Fibroblast of lung (primary cell): ENCODE measurements at places on chromosomes 7 and 10.

GRCh38 chr10:69577268-69578232 lies 4.3 kb upstream of the NEUROG3 start:
- H3K4me1 ChIP-seq, result no peaks in the 10 kb centered on the region
- DNase-seq, result no peak
- H3K4me3 ChIP-seq, result no peak overlapping the region
- H3K27me3 ChIP-seq, result peaks cover 46% of the 10 kb centered on the region

DNA sequence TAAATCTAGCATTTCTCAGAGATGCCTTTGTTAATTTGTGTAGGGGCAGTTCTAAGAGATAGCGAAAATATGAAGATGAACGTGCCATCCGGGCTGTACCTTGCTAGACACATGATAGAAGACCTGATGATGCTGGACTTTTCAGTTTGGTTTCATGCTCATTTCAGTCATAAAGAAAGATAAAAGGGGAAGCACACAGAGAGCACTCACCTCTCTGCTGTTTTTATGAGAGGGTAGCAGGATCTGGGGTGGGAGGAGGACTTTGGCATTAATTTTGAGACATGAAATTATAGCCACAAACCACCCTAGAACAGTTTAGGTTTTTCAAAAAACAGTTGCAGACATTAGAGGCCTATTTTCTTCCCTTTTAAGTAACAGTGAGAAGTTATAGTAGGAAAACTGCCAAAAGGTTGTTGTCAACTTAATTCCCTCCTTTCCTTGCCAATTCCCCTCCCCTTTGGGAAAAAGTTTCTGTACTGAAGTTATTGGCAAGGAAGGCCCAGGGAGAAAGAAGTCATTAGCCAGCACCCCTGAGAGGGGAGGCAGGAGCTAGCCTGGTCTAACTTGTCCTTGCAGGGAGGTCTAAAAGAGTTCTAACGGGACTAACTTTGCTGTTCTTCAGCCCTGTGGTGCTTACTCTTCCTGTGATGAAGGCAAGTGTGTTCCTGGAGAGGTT lies 2.6 kb downstream of the ST7 start:
- no peaks in the 10 kb centered on the region for H3K27me3 ChIP-seq
- H3K4me1 ChIP-seq, result no peaks in the 10 kb centered on the region
- no peaks in the 10 kb centered on the region for H3K36me3 ChIP-seq
- DNase-seq, result peak; percentile 59
- H3K27ac ChIP-seq, result no peak overlapping the region

DNA sequence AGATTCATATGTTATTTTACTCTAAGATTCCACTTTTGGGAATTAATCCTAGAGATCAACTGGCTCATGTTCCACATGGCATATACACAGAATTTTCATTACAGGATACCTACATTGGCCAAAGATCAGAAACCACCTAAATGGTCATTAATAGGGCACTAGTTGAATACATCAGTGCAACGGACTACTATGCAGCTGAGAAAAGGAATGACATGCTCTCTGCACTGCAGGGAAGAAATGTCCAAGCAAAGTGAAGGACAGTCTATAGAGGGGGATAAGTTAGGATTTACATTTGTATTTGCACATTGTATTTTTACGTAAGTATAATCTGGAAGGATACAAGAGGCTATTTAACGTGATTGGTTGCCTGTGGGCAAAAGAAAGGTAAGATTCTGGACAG lies 67.7 kb upstream of the PRLHR start:
- no peaks in the 10 kb centered on the region for H3K36me3 ChIP-seq
- H3K27ac ChIP-seq, result no peak overlapping the region
- no peak overlapping the region for H3K4me3 ChIP-seq
- no peak for DNase-seq
- no peaks in the 10 kb centered on the region for H3K4me1 ChIP-seq

- no peak overlapping the region for H3K27ac ChIP-seq
- no peaks in the 10 kb centered on the region for H3K4me1 ChIP-seq
- peaks cover 17% of the 10 kb centered on the region for H3K27me3 ChIP-seq
- no peak overlapping the region for H3K4me3 ChIP-seq
Observed at GRCh38 chr10:97867220-97867800, 17.7 kb downstream of the GOLGA7B start.

- peaks cover 2% of the 10 kb centered on the region for H3K4me1 ChIP-seq
- H3K27me3 ChIP-seq, result no peaks in the 10 kb centered on the region
- no peak overlapping the region for H3K27ac ChIP-seq
- H3K4me3 ChIP-seq, result no peak overlapping the region
Observed at GRCh38 chr10:84429926-84430520, 101.6 kb downstream of the CCSER2 start.

GRCh38 chr10:4068629-4069028 lies 283.6 kb upstream of the KLF6 start:
- DNase-seq, result no peak
- H3K4me1 ChIP-seq, result peaks cover 4% of the 10 kb centered on the region
- H3K36me3 ChIP-seq, result no peaks in the 10 kb centered on the region
- no peak overlapping the region for H3K27ac ChIP-seq
- H3K27me3 ChIP-seq, result no peaks in the 10 kb centered on the region
- H3K4me3 ChIP-seq, result no peak overlapping the region

DNA sequence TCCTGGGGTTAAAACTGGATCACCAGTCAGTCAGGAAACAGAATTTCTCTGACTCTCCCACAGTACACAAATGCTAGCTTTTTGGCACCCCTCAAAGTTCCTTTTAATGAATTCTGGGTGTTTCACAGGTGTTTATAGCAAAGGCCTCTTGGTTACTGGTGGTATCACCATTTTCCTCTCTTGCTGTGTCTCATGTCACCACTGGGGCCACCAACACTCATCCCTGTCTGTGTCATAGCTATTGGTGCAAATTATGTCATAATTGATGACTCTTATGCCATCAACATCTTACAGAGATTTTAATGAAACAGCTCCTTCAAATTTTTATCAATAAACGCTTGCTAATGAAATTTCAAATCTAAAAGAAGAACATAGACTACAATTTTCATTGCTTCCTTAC lies 27.7 kb upstream of the OSBPL3 start:
- no peak overlapping the region for H3K27ac ChIP-seq
- H3K4me3 ChIP-seq, result no peak overlapping the region
- H3K4me1 ChIP-seq, result peaks cover 3% of the 10 kb centered on the region
- no peaks in the 10 kb centered on the region for H3K27me3 ChIP-seq
- DNase-seq, result no peak

DNA sequence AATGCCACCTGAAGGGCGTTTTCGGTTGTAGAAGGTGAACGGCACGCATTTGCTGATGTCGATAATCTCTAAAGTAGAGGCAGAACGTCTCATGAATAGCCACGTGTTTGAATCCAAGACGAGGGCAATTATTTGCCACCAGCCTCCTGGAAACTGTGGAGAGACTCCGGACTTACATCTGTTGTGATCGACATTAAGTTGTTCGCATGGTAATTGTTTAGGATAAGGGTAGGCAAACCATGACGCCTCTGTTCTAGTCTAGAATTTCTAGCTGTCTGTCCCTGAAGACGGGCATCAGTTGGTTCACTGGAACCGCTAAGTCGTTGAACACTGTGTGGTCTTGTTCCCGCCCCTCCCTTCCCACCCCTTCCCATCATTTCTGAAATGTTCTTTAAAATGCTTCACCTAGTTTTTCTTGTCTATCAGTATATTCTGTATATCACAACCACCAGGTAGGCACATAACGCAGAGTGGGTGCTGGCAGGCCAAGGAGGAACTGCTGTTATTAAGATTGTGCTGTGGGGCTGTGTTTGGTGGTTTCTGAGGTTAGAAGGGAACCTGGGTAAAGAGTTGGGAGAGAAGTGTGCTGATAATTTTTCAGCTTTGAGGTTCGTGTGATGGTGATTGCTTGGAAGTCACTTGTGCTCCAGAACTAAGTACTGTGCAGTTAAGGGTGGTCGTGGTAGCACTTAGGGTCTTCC lies 1.2 kb downstream of the UBE3C start:
- peak; percentile 10 for DNase-seq
- peak overlapping the region; percentile 85 for H3K4me3 ChIP-seq
- H3K4me1 ChIP-seq, result peaks cover 8% of the 10 kb centered on the region

GRCh38 chr7:144445590-144445989 lies 42.1 kb upstream of the NOBOX start:
- no peak overlapping the region for H3K27ac ChIP-seq
- H3K4me3 ChIP-seq, result no peak overlapping the region

GRCh38 chr7:116777651-116778281 lies 84.6 kb upstream of the CAPZA2 start:
- DNase-seq, result peak; percentile 95
- no peaks in the 10 kb centered on the region for H3K27me3 ChIP-seq
- peaks cover 44% of the 10 kb centered on the region for H3K4me1 ChIP-seq
- no peak overlapping the region for H3K4me3 ChIP-seq
- peaks cover 3% of the 10 kb centered on the region for H3K36me3 ChIP-seq
- peak overlapping the region; percentile 59 for H3K27ac ChIP-seq

- H3K4me1 ChIP-seq, result no peaks in the 10 kb centered on the region
- peaks cover 2% of the 10 kb centered on the region for H3K27me3 ChIP-seq
- peak; percentile 79 for DNase-seq
- H3K27ac ChIP-seq, result no peak within 1 kb of the TSS
- no peak within 1 kb of the TSS for H3K4me3 ChIP-seq
Observed at GRCh38 chr10:86668297-86669165, at the start of gene LDB3. Gene LDB3, plus strand, starts transcription at chr10:86668511. Its CDS starts 181 bp downstream, at chr10:86668692.

- no peaks in the 10 kb centered on the region for H3K36me3 ChIP-seq
- no peak for DNase-seq
- peaks cover 23% of the 10 kb centered on the region for H3K4me1 ChIP-seq
- no peak overlapping the region for H3K27ac ChIP-seq
- no peak overlapping the region for H3K4me3 ChIP-seq
Observed at GRCh38 chr7:2108071-2108455, 124.7 kb downstream of the MAD1L1 start.

GRCh38 chr7:17516771-17517170 lies 218.3 kb downstream of the AHR start:
- no peak overlapping the region for H3K27ac ChIP-seq
- no peaks in the 10 kb centered on the region for H3K27me3 ChIP-seq
- peak; percentile 90 for DNase-seq
- no peak overlapping the region for H3K4me3 ChIP-seq

DNA sequence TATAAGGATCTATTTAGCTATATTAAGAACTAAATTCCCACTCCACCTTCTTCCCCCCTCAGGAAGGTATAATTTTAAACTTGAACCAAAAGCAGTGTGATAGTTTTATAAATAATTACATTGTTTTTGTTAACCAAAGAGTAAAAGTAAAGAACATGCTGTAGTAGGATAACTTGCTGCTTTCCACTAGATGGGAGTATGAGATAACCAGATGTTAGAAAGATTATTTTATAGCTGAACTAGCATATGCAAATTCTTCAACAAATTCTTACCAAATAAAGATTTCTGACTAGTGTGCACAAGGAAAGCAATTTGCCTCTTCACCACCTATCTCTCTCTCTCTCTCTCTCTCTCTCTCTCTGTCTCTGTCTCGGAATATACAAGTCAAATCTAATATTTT lies 31.8 kb downstream of the TES start:
- DNase-seq, result peak; percentile 69
- H3K27me3 ChIP-seq, result no peaks in the 10 kb centered on the region
- no peak overlapping the region for H3K27ac ChIP-seq
- no peaks in the 10 kb centered on the region for H3K4me1 ChIP-seq
- no peaks in the 10 kb centered on the region for H3K36me3 ChIP-seq

DNA sequence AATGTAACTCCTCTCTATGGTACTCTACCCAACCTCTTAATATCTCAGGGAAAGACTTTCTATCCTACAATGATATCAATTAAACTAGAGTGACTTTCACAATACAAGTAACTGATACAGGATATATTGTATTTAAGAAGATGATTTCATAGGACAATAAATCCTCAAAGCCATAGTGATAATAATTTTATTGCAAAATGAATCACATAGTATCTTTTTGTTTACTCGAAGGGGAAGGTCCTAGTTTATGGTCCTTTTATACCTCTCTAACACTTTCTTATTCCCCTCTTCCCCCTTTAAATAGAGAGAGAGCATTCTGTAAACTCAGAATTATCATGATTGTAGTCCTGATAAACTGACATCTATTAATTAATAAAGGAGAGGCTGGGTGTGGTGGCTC lies 56.4 kb downstream of the TMEM106B start:
- H3K27ac ChIP-seq, result no peak overlapping the region
- H3K27me3 ChIP-seq, result no peaks in the 10 kb centered on the region
- no peaks in the 10 kb centered on the region for H3K4me1 ChIP-seq

DNA sequence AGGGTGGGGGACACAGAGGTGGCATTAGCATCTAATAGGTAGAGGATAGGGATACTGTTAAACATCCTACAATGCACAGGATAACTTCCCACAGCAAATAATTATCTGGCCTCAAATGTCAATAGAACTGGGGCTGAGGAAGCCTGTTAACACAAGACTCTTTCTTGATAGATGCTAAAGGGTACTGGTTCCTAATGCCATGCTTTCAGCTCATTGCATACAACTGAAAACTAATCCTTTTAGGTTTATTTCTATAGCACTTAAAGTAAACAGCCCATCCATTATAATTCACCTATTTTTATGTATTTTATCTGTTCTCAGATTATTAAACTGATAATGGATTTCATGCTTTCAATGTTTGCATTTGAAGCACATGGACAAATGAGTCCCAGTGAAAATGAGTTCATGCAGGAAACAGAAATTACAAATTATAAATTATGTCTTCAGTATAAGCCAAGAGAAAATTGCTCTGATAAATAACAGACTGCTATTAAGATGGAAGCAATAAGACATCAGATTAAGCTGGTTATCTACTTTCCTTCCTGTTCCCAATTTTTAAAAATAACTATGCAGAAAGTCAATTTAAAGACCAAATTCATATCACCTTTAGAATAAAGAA lies 66.4 kb downstream of the AKR1D1 start:
- no peaks in the 10 kb centered on the region for H3K4me1 ChIP-seq
- H3K4me3 ChIP-seq, result no peak overlapping the region
- H3K36me3 ChIP-seq, result no peaks in the 10 kb centered on the region
- no peaks in the 10 kb centered on the region for H3K27me3 ChIP-seq
- DNase-seq, result no peak

GRCh38 chr10:102845352-102845902 lies 8.2 kb upstream of the CYP17A1 start:
- H3K27me3 ChIP-seq, result peaks cover 5% of the 10 kb centered on the region
- no peak overlapping the region for H3K27ac ChIP-seq
- H3K36me3 ChIP-seq, result no peaks in the 10 kb centered on the region
- H3K4me1 ChIP-seq, result no peaks in the 10 kb centered on the region
- no peak overlapping the region for H3K4me3 ChIP-seq
- no peak for DNase-seq

DNA sequence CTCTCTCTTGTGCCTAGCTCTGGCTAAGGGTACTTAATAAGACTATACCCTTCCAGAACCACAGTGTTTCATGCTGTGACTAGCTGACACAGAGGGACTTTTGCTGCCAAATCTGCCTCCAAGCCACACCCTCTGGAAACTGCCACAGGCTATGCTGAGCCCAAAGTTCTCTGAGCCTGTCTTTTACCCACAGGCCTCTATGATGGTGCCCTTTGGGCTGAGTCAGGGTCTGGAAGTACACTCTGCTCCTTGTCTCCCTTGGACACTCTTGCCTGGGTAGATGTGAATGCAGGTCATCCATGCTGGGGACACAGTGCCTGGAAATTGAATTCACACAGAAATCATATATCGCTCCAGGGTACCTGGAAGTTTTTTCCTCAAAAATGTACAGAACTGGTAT lies 22.6 kb downstream of the DYDC1 start:
- no peaks in the 10 kb centered on the region for H3K4me1 ChIP-seq
- no peak overlapping the region for H3K27ac ChIP-seq
- H3K36me3 ChIP-seq, result no peaks in the 10 kb centered on the region
- no peak for DNase-seq
